HTR-8/SVneo (cell line): ENCODE measurements at places on chromosomes 2 and 18.
A peak's percentile ranks its signal among the peaks of the same experiment; 100 is the strongest.

GRCh38 chr2:136235546-136235945 lies 117.6 kb upstream of the CXCR4 start:
- DNase-seq: no peak

DNA sequence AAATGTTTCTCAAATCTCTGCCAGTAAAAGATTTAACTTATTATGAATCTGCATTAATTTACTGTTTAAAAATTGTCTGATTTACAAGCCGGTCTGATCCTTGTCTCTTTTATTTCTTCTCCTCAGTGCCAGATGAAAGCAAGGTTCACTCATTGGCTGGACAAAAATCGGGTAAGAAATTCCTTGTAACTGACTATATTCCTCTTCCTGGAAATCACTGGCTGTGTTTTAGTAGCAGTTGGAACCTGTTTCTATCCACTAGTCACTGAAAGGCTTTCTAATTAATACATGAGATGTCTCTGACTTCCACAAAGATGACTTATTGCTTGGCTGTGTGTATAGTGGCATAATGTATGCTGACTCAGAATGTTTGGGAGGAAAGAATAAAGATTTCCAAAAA lies 436.6 kb upstream of the NRP2 start:
- no peak for DNase-seq

DNA sequence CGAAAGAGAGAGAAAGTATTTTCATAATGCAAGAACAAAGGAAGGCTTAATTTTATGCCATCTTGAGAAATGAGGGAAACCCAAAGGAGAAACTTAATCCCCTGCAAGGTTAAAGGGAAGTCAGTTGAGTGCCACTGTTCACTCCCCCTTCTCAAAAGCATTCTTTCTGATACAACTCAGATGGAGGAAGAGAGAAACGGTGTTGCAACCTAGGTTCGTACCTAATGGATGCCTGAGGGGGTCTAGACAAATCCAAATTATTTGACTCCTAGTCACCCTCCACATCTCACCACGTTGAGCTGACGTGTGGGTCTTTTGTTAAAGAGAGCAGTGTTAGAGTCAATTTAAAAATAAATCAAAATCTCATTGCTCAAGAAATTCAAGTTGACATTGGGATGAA lies 52.6 kb upstream of the UNC80 start:
- DNase-seq: peak; percentile 6

GRCh38 chr2:9166579-9167377 lies 39.8 kb upstream of the ASAP2 start:
- no peak for DNase-seq

- DNase-seq: no peak
Observed at GRCh38 chr2:216694082-216694825, 1.1 kb downstream of the IGFBP5 start.

DNA sequence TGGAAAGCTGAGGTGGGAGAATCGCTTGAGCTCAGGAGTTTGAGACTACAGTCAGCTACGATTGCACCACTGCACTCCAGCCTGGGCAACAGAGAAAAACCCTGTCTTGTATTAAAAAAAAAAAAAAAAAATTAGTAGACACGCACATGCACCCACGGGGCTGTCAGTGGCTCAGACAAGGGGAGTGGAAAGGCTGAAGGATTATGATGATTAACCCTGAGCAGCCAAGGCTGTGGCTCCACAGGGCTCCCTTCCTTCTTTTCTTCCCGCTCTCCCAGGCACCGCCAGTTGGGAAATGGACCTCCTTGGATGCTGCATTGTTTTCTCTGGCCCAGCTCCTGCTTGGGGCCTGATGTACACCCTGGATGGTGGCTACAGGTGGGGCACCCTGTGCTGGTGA lies 49.0 kb upstream of the RAB6C start:
- no peak for DNase-seq

DNA sequence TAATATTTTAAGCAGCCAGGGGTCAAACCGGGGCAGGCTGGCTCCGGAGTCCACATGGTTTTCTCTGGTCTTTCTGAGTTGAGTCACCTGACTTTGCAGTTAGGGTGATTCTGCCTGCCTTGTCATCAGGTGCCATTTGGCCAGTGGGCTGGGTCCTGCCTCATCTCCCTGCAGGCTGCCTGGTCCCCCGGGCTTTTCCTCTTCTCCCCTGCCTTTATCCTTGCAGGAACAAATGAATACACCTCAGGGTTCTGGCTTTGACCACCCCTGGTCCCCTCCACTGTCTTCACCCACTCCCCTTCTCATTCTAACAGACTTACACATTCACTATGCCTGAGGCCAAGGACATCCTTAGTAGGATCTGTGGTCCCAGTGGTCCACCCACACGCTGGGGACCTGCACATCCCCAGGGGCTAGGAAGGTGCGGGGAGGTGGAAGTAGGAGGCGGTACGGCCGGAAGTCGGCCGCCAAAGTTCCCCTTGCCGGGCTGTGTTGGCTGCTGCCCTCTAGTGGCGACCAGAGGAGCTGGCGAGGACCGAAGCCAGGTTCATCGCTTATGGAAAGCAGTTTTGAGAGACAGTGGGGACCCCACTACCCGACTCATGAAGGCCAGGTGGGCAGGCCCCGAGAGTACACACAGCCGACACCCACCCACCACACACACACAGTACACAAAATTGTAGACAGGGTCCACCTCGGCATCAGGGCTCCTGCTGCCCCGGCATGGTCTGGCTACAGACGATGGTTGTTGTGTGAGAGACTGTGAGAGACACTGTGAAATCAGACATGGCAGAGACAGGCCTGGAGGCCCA lies 6.3 kb upstream of the TEX261 start:
- DNase-seq: peak; percentile 79

- peak; percentile 57 for DNase-seq
Observed at GRCh38 chr2:235216901-235217300, 265.1 kb downstream of the SH3BP4 start.

DNA sequence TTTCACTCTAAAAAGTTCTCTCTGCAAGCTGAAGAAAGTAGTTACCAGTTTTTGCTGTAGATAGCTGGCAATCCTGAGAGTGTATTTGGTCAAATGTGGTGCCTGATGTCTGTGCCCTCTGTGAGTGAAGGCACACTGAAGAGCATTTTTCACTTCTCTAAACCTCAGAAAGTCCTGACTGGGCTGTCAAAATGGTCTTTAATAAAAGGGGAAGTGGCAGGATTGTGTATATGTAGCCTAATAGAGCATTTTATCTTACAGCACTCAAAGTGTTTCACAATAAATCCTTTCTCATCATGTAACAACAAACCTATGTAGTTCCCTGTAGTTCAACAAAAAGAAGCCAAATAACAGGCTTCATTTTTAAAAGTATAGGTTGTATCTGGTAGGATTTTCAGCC lies 1552.3 kb upstream of the SLC39A10 start:
- DNase-seq: no peak

DNA sequence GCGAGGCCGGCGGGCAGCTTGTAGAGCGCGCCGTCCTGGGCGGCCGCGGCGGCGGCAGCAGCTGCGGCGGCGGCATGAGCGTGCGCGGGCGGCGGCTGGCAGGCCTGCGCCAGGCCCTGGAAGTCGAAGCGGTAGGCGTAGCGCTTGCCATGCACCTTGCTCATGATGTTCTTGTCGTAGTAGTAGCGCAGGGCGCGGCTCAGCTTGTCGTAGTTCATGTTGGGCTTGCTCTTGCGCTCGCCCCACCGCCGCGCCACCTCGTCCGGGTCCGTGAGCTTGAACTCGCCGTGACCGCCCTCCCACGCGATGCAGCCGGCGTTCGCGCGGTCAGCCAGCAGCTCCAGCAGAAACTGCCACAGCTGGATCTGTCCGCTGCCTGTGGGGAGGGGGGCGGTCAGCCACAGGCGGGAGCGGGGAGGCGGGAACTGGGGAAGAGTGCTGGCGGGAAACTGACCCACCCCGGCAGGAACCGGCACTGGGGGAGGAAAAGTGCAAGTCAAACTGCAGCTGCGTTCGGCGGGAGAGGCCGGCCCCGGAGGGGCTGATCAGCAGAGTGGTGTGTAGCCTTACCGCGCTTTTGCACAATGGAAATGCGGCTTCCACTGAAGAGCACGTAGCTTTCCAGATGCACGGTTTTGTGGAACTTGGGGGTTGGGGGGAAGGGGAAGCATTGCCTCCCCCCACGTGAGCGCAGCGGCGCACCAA lies 3.0 kb downstream of the FEV start:
- DNase-seq: no peak

DNA sequence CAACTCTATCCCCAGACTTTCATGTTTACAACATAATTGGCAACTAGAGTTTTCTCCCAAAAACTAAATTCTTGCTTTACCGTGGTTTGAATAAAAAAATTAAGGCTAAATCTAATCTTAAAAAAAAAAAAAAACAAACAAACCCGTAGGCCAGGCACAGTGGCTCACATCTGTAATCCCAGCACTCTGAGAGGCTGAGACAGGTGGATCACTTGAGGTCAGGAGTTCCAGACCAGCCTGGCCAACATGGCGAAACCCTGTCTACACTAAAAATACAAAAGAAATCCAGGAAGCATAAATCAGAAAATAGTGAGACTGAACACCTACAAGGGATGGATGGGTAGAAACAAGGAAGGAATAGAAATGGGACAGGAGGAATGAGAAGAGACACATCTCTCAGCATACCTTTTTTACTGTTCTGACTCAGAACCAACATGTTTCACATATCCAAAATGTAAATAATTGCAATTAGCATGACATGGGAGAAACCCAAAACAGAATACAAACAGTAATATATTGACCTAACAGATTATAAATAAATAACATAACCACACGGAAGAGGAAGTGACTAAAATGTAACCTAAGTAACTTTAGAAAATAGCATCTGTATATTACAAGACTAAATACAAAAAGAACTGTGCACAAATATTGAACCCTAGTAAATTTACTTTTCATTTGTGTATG lies 17.5 kb downstream of the MGAT4A start:
- DNase-seq: no peak

- no peak for DNase-seq
Observed at GRCh38 chr2:133053541-133053940, 383.5 kb upstream of the LYPD1 start.

DNA sequence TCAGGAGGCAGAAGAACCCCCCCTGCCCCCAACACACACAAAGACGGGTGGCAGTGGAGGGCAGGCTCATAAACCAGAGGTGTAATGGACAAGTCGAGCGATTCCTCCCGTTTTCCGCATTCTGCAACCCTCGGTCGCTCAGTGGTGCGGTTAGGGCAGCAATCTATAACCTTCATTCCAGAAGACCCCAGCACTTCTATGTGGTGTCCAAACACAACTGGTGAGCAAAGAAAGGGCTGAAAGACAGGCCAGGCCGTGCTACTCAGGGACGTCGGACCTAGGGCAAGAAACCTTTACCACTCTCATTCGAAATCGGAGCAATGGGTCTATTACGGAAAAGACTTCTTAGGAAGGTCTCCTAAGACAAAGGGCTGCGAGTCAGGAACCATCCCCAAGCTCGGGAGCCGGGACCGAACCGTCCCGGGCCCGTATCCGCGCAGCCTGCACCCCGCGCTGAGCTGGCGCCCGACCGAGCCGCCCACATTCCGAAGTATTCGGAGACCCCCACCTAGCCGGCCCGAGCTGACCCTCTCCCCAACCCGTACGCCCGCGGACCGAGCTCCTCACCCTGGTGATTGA lies 568 bp downstream of the ARL5A start:
- DNase-seq: no peak

GRCh38 chr2:198055716-198056115 lies 251.3 kb downstream of the PLCL1 start:
- DNase-seq: no peak
